ENCODE measurements at places on chromosomes 3 and 15.
A peak's percentile ranks its signal among the peaks of the same experiment; 100 is the strongest.

- no peak for DNase-seq
Measured at GRCh38 chr15:65204931-65205660, 6.2 kb downstream of the CILP start.

DNA sequence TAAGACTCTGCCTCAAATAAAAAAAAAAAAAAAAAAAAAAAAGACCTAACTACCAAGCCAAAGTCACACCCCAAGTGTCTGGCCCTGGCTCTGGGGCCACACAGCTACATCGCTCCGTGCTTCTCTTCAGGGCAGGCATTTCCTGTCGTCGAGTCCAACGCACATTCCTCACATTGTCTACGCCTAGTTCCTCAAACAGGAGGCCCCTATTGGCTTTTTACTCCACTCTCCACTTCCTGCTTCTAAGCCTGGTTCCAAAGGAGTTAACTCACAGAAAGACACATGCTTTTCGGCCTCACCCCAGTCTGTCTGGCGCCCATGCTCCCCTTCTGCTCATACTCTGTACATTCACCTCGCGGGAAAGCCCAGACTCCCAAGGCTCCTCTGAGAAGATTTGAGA is 28.8 kb downstream of the KNG1 start:
- no peak for DNase-seq

DNA sequence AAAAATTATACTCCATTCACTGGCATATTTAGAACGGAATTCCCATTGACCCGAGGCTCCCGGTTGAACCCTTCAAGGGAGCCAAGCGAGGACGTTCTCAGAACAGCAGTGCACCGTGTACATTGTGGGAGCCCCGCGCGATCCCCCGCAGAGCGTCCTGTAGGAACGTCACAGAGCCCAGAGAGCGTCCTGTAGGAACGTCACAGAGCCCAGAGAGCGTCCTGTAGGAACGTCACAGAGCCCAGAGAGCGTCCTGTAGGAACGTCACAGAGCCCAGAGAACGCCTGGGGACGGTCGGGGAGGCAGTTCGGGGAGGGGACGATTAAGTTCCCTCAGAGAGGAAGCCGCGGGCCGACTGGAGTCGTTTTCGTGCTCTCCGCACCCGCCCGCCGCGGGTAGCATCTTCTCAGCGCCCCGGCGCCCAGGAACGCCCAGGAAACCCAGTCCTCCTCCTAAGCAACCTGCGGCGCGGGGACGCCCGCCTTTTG is 506 bp upstream of the ATP1B3 start:
- peak; percentile 21 for DNase-seq

DNA sequence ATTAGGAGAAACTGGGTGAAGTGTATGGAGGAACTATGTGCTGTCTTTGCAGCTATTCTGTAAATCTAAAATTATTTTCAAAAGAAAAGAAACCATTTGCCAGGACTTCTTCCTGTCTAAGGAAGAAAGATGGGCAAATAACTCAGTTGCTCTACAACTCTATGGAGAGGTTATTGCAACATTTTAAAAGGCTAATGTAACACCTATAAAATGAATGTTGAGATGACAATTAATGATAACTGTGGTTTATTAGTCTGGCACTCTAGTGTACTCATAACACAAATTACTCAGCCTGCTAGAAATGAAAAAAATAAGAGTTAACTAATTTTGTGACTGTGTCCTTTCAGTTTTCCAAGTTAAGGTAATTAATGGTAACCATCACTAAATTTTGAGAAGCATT is 32.3 kb downstream of the SLC4A7 start:
- no peak for DNase-seq

- DNase-seq, result no peak
Measured at GRCh38 chr3:107710851-107711250, 188.1 kb downstream of the BBX start.

GRCh38 chr3:3065876-3066275 is 44.3 kb downstream of the IL5RA start:
- DNase-seq, result no peak

- no peak for DNase-seq
Measured at GRCh38 chr3:45067486-45067885, 41.4 kb downstream of the CLEC3B start.

DNA sequence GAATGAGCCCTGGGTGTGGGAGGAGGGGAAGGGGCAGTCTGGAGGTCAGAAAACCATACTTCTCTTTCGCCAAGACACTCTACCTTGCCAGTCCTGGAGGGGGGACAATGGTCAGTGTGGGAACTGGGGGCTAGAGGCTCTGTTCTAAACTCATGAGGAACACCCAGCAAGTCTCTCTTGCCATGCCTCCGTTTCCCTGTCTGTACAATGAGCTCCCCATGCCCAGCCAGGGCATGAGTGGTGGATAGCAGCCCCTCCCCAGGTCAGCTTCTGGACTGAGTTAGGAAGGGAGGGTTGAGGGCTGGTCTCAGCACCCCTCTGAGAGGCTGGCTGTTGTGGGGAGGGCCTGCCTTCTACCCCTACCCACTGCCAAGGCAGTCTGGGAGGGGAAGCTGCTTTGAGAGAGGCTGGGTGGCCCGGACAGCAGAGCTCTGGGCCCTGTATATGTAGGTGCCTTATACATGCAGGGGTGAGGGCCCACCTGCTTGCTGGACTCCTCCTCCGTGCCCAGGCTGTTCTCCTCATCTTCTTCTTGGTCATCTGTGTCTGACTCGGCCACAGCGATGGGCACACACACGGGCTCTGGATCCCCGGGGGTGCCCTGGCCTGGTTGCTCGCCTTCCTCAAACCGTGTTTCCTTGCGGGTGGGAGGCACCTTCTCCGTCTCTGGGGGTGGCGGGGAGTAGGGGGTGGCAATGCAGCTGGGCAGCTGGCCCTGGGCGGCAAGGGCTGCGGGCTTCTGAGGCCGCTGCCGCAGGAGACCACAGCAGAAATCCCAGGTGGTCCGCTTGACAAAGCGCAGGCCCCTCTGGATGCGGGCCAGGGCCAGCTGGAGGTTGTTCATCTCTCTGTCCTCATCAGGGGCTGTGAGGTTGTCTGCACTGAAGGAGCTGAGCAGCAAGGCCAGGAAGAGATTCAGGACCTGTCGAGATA is 68.8 kb downstream of the SCN5A start:
- no peak for DNase-seq

DNA sequence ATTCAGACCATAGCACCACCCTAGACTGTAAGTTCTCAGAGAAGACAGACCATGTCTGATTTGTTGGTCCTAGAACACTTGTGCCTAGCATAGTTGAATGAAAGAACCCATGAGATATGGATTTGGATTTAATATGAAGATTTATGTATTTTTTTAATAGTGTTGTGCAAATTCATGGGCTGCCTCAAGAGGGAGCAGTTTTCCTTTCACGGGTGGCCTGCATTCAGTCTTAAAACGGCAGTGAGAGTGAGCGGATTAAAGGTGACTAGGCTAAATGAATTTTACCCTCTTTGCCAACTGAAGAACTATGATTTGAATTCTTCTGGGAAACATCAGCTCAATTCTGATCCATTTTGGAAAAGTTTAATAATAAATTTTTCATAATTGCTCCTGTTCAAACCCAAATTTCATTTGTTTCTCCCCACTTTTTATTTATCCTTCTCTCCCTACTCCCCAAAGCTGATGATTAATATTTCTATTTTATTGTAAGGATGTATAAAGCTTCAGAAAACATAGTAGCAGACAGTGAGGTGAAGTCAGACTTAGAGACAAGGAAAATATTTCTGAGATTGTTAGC is 67.3 kb downstream of the MORC1 start:
- peak; percentile 18 for DNase-seq
